Stimulated activated CD4-positive, alpha-beta T cell treated with anti-CD3 and anti-CD28 coated beads, Interleukin-4, amount 100 ng/mL, for 1 hour (primary cell): ENCODE measurements at places on chromosomes 16 and 17.

DNA sequence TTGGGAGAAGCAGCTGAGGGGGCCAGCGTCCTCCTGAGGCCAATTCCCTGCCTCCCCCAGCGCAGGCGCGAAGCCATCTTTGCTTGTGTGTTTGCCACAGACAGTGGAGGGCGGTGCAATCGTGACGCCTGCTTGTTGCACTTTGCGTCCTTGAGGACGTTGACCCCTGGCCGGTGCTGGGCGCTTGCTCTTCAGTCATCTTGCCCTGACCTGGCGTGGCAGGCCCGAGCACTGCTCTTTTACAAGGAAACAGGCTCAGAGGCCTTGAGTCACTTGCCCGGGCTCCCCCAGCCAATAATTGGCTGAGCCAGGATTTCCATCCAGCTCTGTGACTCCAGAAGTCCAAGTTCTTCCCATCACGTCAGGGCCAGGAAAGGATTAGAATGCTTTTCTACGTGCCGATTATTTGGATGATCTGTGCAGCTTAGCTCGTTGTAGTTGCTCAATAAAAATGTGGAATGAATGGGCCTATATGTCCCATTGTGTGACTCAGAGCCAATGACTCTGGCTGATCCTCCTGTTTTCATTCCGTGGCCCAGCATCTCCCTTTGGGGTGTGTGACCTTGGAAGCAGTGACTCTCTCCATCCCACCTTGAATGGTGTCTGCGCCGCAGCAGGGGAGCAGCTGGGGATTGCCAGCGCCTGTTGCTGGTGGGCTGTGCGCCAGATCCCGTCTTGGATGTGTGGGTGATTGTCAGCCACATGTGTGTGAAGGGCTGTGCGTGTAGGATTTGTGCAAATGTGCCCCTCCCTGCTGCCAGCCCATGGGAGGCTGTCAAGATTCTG lies 214.1 kb downstream of the SEC14L1 start:
- DNase-seq = no peak

GRCh38 chr17:72566671-72567484 lies 446.1 kb downstream of the SOX9 start:
- no peak for DNase-seq

DNA sequence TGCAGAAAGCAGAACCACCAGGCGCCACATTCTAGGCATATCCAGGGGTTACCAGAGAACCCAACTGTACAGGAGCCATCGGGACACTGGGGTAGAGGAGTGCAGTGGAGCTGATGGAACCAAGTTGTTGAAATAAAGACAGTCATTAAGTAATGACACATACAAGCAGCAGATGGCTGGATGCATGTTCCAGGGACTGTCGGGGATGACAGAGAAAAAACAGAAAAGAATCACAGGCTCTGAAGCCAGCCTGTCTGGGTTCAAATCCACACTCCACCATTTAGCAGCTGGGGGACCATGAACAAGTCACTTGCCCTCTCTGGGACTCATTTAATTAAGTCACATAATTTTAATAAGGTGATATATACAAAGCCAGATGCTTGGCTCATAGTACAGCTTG lies 117.1 kb downstream of the ZNF423 start:
- DNase-seq = no peak

GRCh38 chr17:28712032-28712704 lies 480 bp upstream of the PROCA1 start:
- peak; percentile 72 for DNase-seq

GRCh38 chr17:66405836-66406677 lies 103.6 kb downstream of the PRKCA start:
- no peak for DNase-seq

- no peak for DNase-seq
Observed at GRCh38 chr16:50614955-50615724, 66.0 kb downstream of the SNX20 start.

DNA sequence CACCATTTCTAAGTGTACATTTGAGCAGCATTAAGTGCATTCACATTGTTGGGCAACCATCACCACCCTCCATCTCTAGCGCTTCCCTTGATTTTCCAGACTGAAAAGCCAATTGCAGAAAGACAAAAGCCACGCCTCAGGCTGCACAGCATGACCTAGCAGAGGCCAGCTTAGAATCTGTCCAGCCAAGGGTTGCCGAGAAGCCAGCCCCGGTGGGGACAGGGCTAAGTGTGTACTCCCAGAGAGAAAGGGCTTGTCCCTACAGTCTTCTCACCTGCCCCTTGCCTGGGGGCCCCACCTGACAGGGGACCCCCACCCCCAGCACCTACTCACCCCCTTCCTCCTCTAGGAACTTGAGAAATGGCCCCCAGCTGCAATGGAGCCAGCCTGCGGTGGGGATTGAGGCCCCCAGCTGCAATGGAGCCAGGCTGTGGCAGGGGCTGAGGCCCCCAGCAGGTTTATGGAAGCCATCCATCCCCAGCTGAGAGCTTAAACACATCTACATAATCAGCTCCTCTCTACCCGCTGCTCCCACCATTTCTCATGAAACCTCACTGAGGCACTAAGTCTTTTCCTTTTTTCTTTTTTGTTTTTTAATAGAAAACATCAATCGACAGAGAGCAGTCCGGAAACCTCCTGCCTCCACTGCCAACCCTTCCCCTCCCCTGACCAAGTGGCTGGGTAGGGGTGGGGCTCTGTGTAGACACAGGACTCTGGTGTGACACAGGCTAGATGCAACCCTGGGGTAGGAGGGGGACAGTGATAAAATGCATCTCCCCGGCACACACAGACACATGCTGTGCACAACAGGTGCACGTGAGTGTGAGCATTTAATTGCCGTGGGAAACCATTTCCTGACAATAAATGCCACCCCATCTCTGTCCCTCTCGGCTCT lies 77.9 kb downstream of the CCT6B start:
- no peak for DNase-seq

- no peak for DNase-seq
Observed at GRCh38 chr17:66665194-66665593, 169.7 kb upstream of the CACNG5 start.

DNA sequence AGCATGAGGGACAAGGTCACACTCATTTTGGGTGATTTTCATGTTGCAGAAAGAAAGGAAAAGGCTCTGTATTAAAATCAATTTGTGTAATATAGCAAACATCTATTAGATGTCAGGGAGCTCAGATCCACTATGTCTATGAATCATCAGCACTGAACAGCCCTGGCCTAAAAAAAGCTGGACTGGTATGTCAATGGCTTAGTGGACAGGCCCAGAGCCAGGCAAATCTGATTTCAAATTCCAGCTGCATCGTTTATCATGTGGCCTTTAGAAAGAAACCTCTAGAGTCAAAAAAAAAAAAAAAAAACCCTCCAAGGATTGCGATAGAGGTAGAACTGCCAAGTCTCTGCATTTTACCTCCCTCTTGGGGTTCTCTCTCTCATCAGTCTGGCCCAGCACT lies 5.4 kb downstream of the GAS7 start:
- no peak for DNase-seq
